Breast epithelium (tissue), 4 donors: ENCODE measurements at places on chromosomes 3 and 15. TPM values are rescaled to one million over a fixed set of nuclear protein-coding genes. Genes with fewer than 3 reads are reported as not detected.

OR5K2 gene
- not detected for total RNA-seq

PFKFB4 gene
- total RNA-seq, result 1.8 TPM

FBXW12 gene
- total RNA-seq, result 0.32 TPM

RPP25 gene
- total RNA-seq, result 7.6 TPM

PDCD10 gene
- 85.9 TPM for total RNA-seq

CATSPER2 gene
- total RNA-seq, result 10.2 TPM

ELL3 gene
- 14.5 TPM for total RNA-seq

TM4SF4 gene
- not detected for total RNA-seq

ISLR gene
- total RNA-seq, result 71.8 TPM

- DNase-seq, result no peak
Observed at GRCh38 chr3:171206283-171206682, 179.8 kb upstream of the SLC2A2 start.

DNA sequence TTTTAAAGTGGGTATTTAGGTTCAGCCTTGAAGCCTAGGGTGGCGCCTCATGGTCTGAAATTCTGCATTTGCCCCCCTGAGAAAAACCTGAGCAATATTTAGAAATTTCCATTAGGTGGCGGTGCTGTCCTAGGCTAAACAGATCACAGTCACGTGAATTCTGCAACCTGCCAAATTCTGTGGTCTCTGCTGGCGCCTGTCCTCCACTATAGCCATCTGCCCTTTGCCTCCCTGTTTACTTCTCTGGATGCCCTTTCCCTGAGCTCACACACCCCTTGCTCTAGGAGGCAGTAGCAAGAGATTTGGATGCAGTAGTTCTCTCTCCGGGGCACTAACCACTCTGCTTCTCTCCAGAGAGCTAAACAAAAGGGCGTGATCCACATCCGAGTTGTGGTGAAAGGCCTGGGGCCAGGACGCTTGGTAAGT, 9.1 kb downstream of the MRPS11 start:
- DNase-seq, result no peak

GRCh38 chr15:41948490-41948889, 23.9 kb downstream of the EHD4 start:
- DNase-seq, result peak; percentile 35

- DNase-seq, result no peak
Observed at GRCh38 chr15:52240166-52240565, 49.0 kb upstream of the GNB5 start.

DNA sequence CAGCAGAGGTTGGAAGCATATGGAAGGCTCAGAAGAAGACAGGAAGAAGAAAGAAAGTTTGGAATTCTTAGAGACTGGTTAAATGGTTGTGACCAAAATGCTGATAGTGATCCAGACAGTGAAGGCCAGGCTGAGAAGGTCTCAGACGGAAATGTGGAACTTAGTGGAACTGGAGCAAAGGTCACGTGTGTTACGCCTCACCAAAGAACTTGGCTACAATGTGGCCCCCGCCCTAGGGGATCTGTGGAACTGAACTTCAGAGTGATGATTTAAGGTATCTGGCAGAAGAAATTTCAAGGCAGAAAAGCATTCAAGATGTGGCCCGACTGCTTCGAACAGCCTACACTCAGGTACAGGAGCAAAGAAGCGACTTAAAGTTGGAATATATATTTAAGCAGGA, 83.1 kb downstream of the MYO5A start:
- no peak for DNase-seq

DNA sequence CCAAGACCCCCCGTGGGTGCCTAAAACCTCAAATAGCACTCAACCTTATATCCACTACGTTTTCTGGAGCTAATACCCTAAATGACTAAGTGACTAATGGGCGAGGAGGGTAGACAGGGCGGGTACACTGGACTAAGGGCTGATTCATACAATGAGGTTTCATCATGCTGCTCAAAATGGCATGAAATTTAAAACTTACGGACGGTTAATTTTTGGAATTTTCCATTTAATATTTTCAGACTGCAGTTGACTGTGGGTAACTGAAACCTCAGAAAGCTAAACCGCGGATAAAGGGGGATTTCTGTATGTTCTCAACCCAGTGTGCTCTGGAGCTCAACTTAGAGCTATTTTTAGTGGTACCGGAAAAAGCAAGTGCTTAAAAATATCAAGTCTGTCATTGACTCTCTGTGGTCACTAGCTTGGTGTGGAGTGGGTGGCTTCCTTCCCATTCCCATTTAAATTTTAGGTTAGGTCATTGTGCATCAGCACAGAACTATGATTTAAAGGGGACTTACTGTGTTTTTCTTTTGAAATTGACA, 72.9 kb downstream of the LRRC28 start:
- no peak for DNase-seq

DNA sequence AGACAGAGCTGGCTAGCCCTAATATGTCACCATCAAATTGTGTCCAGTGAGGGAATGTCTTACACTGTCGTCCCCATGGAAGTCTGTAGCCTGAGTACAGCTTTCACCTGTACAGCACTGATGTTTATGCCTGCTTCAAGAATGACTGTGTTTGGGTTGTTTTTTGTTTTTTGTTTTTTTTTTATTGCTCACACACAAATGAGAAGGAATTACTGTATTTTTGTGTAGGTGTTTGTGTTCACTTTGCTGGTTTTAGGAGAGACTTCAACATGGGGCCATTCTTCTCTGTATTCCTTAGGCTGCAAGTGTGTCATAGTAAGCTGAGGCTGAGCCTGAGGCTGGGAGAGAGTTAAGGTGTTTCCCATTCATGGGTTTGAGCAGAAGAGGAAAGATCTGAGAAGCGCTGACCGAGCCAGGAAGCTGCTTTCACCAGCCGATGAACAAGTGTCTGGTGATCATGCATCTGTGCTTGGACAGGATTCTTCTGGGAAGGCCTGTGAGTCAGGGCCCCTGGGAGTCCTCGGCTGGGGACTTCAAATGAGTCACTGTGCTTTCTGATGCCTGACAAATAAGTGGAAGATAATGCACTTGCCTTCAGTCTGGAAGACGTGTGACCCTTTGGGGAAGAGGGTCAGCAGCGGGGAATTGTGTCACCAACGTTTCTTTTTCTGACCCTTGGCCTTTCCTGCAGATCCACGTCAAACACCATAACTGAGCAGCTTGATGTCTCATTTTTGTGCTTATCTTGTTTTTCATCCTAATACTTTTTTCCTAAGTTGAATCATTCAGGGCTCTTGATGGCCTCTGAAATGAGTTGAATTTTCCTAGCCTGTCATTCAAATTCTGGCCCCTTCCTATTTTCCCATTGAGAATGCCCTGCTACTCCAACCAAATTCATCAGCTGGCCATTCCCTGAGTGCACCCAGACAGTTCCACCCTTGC, 36.7 kb upstream of the ZBTB38 start:
- DNase-seq, result no peak

DNA sequence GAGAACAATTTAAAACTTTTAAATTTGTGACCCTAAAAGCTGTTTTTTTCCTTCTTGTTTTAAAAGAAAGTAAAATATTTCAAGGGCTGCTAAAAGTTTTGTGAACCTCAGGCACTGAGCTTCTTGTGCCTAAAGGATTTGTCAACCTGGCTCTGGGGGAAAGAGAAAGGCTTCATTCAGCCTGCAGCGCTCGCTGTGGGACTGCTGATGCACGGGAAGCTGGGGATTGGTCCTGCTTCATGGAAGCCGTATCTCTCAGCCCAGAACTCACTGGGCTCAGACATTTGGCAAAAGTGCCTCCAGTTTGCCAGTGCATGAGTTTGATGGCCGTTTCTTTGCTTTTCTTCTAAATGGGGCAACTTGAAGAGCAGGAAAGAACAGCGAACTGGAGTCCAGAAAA, 30.8 kb downstream of the TPRG1 start:
- DNase-seq, result no peak

DNA sequence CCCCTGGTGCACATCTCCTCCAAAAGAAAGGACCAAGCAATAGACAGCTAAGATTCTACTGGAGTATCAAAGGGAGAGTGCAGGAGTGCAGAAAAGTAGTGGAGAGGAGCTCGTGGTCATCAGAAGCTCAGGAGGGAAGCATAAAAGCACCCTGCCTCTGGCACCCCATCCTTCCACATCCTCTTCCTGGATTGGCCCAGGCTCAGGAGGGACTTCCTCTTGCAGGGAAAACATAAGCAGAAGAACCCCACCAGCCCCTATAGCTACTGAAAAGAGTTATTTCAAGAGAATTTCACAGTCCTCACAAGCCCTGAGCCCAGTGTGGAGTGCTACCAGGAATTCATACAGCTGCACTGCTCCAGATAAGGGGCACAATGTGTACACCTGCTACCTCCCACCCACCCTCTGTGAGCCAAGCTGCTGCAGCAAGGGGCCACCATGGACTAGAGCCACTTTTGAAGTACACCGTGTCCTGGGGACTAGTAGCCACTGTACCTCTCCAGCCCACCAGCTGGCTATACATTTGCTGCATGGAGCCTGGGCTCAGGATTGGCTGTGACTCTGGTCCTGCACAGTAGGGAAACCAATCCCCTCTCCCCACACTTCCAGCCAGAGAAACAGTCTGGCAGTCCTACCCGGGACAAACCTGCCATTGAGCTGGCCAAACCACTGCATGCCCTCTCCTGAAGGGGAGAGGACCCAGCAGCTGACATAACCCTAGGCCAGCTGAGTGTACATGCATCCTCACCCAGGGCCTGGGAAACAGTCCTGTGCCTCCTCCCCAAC, 43.0 kb downstream of the CD200R1 start:
- no peak for DNase-seq

DNA sequence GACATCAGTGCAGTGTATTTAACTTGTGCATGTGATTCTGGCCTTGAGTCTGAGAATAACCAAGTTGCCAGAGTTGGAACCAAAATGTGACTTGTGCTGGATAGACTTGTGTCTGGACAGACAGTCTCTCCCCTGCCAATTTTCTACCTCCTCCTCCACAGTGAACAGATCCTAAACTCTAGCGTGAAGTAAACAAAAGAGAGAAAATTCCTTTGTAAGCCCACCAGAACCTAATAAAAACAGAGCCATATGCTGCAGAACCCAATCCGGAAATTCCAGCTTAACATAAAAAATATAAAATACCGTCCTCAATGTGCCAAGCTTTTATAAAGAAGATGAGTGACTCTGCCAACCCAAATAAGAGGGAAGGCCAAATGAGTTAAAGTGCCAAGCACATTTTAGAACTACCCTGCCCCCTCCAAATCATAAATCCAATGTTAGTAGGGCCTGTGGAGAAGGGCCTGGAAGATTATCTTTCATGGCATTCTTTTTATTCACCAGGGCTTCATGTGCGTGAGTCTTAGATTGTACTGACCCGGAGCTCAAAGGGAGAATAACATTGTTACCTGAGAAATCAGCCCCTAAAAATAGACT, 344.6 kb upstream of the PROK2 start:
- DNase-seq, result no peak

DNA sequence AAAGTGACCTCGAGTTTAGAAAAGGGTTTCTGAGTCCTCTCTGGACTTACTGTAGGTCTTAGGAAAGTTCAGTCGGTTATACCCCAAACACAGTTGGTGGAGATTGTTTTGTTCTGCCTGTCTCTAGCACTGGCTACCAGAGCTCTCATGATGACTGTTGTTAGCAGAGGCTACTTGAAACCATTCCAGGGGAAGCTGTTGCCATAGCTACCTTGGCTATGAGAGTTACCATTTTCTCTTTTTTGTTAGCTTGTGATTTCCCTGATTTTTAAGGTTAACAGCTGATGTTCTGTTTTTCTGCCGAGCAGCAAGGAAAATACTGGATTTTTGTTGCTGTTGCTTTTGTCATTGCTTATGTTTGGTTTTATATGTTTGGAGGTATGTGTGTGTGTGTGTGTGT, 26.7 kb downstream of the ABHD2 start:
- DNase-seq, result no peak

GRCh38 chr3:106176734-106177133, 307.9 kb upstream of the CBLB start:
- DNase-seq, result no peak

DNA sequence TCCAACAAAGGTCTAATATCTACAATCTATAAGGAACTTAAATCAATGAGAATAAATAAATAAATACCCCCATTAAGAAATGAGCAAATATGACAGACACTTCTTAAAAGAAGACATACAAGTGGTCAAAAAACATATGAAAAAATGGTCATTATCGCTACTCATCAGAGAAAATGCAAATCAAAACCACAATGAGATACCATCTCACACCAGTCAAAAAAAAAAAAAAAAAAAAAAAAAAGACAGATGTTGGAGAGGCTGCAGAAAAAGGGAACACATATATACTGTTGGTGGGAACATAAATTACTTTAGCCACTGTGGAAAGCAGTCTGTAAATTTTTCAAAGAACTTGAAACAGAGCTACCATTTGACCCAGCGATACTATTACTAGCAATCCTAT, 31.6 kb upstream of the OR5H6 start:
- DNase-seq, result no peak

DNA sequence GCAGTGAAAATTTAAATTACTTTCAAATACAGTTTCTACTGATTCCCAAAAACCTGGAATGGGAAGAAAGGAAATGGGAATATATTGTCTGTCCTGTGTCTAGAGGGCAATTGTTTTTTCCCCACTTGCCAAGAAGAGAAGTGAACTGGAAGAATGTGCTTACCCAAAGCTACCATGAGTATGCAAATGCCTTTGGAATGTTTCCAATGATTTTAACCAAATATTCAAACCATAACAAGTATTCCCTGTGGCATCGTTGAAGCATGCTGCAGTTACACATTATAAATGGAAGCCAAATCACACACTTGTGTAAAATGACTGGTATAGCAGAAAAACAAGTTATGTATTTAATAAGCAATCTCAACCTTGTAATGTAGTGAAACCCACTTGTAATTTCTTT, 368.2 kb downstream of the GBE1 start:
- DNase-seq, result no peak

- no peak for DNase-seq
Observed at GRCh38 chr15:39884351-39884750, 35.7 kb downstream of the GPR176 start.

GRCh38 chr3:71641674-71642073, 58.1 kb upstream of the FOXP1 start:
- DNase-seq, result no peak

- DNase-seq, result no peak
Observed at GRCh38 chr15:39918688-39919385, 1.2 kb downstream of the GPR176 start.

- DNase-seq, result no peak
Observed at GRCh38 chr3:143110371-143110770, 9.2 kb upstream of the CHST2 start.

- DNase-seq, result no peak
Observed at GRCh38 chr3:138213398-138214085, 26.4 kb downstream of the ARMC8 start.

DNA sequence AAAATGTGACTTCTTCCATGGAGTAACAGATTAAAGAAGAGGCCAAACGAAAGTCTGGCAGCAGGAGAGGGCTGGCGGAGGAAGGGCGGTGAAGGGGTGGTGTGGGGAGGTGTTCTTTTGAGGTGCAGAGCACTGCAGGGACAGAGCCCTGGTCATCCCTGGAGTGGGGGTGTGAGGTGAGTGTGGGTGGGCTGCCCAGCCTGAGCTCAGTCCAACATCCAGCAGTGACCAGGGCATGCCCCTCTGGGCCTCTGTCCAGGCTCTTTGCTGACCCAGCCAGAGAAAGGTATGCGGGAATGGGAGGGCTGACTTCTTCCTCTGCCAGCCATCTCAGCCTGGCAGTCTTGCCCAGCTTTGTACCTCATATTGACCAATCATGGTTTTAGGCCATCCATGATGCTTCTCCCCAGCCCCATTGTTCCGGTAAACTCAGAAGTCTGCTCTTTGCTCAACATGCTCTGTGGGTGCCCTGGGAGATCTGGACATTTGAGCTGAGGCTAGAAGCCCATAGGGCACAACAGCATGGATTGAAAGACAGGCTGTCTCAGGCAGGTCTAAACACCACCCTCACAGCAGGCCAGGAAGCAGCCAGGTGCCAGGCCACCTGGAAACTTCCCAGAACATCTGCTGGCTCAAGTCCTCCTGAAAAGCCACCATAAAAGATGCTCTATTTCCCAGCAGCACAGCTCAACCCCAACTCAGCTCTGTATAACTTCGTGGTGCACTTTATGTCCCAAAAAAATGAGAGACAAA, 25.9 kb upstream of the CXCR6 start:
- DNase-seq, result peak; percentile 46
